ENCODE measurements at places on chromosomes 12 and 14. TPM values are rescaled to one million over a fixed set of nuclear protein-coding genes. Genes with fewer than 3 reads are reported as not detected.

DNA sequence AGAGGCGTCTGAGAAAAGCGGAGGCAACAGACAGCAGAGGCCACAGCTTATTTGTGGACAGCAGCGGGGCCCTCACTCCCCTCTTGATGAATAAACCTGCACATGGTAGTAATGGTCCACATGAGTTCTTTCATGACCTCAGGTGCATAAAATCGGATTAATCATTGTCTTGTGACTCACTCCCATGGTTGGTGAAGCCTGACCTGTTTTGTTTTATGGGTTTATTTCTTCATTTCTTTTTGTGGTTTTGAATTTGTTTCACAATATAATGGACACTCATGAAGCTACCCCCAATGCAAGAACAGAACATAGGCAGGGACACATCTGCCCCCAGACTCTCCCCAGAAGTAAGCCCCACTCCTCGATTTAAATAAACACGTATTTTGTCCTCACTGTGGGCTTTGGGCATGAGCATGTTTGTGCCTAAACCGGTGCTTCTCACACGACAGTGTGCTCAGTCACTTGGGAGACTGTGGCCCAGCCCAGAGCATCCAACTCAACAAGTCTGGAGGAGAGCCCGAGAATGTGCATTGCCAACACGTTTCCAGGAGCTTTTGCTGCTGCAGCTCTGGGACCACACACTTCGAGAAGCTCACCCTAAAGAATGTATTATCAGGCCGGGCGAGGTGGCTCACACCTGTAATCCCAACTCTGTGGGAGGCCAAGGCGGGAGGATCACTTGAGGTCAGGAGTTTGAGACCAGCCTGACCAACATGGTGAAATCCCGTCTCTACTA, 116.1 kb downstream of the SCARB1 start:
- no peak for DNase-seq

DNA sequence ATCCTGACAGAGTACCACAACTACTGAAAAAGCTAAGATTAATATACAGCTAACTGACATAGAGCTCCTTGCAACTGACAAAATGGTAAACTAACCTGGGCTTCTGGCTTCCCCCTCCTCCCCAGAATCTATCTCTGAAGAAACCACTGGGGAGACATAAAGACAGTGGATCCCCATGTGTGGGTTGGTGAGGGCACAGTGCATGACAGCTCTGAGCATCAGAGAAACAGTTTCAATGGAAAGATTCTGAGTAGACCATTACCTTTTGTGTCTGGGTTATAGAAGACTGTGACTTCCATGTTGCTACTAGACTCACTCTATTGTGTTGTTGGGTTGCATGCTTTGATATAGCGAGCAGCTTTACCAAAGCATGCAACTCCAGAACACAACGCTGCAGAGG, 247.4 kb downstream of the EFCAB11 start:
- no peak for DNase-seq

DNA sequence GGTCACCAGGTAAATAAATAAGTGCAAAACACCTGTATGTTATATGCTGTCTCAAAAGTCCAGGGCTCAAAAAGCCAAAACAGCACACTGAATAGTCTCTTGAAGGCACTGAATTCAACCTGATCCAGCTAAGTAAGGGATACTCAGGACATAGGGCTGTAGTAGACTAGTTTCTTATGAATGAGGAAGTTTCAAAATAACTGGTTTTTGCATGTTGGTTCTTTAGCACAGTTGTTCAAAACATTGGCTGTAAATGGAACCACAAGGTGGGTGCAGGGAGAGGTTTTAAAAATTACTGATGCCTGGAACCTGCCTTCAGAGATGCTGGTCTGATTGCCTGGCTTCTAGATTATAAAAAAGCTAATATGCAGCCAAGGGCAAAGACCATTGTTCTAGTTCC, 34.1 kb downstream of the NDUFA12 start:
- no peak for DNase-seq

DNA sequence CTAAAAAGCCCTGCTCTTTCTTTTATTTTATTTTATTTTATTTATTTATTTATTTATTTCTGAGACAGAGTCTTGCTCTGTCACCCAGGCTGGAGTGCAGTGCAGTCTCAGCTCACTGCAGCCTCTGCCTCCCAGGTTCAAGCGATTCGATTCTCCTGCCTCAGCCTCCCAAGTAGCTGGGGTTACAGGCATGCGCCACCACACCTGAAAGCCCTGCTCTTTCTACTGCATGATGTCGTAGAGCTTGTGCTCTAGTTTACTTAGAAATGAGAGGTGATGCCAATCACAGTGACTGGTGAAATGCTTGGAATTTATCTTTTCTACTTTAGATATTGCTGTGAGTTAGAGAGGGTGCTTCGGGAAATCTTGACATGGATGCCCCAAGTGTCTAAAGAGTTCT, 54.5 kb downstream of the DAD1 start:
- no peak for DNase-seq

Gene TSPAN19
- polyA plus RNA-seq = not detected

Data from muscle of arm (tissue), 14 donors.